ENCODE measurements at places on chromosomes 12 and 14.

GRCh38 chr12:23536293-23536692, 413.2 kb downstream of the SOX5 start:
- DNase-seq = no peak

- no peak for DNase-seq
These were observed 175.0 kb downstream of the CRADD start for GRCh38 chr12:93852173-93852591.

DNA sequence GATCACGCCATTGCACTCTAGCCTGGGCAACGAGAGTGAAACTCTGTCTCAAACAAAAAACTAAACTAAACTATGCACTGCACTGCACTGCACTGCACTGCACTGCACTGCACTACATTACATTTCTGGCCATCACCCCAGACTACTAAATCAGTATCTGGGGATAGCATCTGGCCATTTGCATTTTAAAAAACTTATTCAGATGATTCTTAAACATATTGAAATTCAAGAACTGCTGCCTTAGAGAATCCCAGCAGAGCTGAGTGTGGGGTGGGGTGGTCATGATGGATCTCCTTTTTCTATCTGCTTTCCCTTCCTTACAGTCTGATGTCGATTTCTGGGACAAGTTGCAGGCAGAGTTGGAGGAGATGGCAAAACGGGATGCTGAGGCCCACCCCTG, 13.6 kb downstream of the PEX5 start:
- DNase-seq = no peak

- DNase-seq = no peak
These were observed 114.4 kb downstream of the VRK1 start for GRCh38 chr14:96911499-96912149.

- DNase-seq = no peak
These were observed 323.9 kb downstream of the LRIG3 start for GRCh38 chr12:58596381-58596780.

DNA sequence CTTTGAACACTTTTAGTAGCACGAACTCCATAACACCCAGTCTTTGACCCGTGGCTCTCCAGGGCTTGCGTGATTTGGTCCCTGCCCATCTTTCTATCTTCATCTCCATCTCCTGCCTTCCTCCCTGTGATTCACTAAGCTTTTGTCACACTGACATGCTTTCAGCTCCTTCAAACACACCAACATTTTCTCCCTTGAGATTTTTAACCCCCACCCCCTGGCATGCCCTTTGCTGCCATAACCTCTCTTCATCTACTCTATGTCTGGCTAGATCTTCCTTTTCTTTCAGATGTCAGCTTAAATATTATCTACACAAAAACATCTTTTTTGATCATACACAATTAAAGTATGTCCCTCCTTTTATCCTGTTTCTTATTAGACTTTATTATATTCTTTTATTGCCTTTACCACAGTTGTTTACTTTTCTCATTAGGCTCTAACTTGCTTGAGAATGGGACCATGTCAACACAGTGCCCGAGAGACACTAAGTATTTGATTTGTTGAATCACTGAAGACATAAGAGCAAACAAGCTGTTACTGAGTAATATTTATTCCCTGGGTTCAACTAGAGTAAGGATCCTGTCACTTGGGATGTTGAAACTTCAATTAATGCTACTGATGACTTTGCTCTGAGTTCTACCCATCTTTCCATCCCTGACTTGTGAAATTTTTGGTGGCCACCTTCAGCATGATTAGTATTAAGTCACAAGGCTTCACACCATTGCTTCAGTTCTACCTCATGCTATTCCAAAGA, 387.3 kb downstream of the LRIG3 start:
- DNase-seq = no peak
